ENCODE measurements at places on chromosomes 1 and 21.

DNA sequence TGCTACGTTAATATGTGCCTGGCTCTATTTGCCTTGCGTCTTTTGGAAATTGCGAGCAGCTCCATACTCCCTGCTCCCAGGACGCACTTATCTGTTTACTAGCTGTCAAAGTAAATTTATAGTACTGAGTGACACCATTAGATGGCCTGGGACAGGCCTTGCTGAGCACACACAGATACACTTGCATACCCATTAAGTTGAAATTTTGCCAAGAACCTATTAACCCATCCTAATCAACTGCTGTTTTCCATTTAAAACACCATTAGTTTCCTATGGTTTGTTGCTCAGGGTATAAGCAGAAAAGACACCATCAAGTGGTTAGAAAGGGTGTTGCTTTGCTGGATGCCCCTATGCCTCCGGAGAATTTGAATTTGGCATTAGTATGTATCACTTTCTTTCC, 187.3 kb downstream of the SLC44A5 start:
- peak; percentile 1 for DNase-seq

GRCh38 chr1:21750841-21751240, 32.1 kb downstream of the USP48 start:
- DNase-seq, result no peak

GRCh38 chr1:109046671-109047070, 4.8 kb upstream of the WDR47 start:
- DNase-seq, result peak; percentile 2

GRCh38 chr1:23393706-23394105, 24.1 kb upstream of the ZNF436 start:
- DNase-seq, result no peak

- DNase-seq, result no peak
Measured at GRCh38 chr1:40785446-40785845, 1.9 kb downstream of the KCNQ4 start.

GRCh38 chr1:67771749-67772148, 61.5 kb downstream of the GNG12 start:
- no peak for DNase-seq

DNA sequence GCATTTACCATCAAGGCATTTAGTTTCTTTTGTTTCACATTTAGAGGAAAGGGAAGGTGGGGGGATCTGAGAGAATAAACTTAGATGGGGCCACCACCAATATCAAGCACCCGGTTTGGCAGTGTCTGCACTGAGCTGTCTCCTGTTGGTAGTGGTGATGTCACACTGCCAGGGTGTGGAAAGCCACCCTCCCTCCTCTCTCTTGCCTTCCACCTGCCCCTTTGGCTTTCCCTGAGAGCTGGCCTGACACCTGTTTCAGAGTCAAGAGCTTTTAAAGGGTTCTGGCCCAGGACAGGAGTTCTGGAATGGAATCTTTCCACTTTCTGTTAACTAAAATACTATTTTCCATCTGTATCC, 13.4 kb downstream of the ATF3 start:
- DNase-seq, result no peak

DNA sequence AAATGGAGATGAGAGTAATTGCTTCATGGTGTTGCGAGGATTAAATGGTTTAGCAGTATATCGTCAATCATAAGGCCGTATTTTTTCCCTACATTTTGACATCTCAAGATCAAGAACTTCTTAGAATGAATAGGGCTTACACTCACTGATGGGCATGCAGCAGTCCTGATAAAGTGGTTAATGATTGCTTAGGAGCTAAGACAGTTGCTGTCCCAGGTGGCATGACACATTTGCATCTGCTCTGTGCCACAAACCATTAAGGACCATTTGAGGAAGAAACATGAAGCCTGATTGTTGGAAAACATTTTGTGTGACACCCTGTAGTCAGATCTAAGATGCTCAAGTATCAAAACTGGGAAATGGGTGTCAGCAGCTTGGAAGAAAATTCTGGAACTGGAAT, 81.0 kb upstream of the SGIP1 start:
- no peak for DNase-seq

GRCh38 chr1:221268295-221268694, 389.1 kb downstream of the HLX start:
- no peak for DNase-seq

DNA sequence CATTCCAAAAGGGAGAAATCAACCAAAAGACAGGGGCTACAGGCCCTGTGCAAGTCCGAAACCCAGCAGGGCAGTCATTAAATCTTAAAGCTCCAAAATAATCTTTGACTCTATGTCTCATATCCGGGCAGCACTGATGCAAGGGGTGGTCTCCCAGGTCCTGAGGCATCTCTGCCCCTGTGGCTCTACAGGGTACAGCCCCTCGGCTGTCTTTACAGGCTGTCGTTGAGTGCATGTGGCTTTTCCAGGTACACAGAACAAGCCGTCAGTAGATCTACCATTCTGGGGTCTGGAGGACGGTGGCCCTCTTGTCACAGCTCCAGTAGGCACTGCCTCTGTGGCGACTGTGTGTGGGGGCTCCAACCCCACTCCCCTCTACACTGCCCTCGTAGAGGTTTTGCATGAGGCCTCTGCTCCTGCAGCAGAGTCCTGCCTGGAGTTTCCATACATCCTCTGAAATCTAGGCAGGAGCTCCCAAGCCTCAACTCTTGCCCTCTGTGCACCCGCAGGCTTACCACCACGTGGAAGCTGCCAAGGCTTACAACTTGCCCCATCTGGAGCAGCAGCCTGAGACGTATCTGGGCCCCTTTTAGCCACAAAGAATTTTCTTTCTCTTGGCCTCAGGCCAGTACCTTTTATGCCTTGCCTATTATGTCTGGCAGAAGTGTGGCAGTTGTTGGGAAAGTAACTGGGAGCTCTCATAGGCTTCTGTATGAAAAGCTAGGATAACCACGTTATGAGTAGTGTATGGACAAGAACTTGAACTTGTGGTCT, 52.5 kb downstream of the POU2F1 start:
- DNase-seq, result no peak

DNA sequence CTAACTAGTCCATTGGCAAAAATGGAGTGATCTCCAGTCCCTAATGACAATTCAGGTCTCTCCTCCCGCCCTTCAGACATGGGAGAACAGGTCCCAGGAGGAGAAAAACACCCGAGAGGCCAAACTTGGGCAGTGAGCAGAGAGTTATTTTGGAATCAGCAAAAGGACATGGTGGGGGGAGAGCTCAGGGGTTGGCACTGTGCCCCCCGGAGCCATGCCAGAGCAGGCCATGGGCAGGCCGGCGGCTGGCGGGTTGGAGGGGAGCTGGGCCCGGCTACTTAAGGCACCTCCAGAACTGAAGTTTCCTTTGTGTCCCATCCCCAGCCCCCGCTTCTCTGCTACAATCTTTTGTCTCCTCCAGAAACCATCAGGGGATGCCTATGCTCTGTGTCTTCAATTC, 7.1 kb downstream of the LGR6 start:
- no peak for DNase-seq

GRCh38 chr21:20631633-20632032, 366.6 kb upstream of the NCAM2 start:
- no peak for DNase-seq

DNA sequence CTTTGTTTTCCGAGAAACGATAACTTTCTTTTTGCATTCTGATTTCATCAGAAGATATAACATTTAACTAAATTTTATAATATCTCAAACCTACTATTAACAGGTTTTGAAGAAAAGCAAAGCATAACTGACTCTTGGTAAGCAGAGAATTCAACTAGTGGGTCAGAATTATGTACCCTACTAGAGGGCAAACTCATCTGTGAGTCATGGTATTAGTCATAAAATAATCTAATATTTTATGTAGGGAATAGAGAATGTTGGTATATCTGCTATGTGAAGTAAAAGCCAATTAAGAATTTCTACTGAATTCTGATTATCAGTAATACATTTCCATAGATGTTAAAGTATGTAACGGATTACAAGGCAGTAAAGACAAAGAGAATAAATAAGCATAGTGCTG, 56.8 kb downstream of the USP1 start:
- no peak for DNase-seq

GRCh38 chr1:43327549-43328292, 9.9 kb upstream of the MPL start:
- DNase-seq, result no peak

GRCh38 chr1:213327017-213327667, 276.1 kb downstream of the RPS6KC1 start:
- DNase-seq, result no peak

DNA sequence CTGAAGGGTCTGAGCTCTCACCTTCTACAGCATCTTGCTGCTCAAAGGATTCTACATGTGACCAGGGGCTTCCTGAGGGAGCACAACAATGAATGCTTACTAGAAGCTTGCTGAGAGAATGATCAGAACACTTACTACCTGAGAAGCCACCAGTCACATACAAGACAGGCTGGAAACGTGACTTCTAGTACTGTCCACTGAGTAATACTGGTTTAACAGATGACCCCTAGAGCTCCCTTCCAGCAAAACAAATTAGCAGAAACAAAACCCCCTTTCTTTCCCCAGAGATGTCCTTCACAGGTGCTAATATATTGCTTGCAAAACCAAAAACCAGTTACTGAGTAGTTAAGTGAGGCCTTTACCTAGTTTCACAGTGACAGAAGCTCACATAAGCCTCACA, 2.1 kb downstream of the TAF5L start:
- no peak for DNase-seq

DNA sequence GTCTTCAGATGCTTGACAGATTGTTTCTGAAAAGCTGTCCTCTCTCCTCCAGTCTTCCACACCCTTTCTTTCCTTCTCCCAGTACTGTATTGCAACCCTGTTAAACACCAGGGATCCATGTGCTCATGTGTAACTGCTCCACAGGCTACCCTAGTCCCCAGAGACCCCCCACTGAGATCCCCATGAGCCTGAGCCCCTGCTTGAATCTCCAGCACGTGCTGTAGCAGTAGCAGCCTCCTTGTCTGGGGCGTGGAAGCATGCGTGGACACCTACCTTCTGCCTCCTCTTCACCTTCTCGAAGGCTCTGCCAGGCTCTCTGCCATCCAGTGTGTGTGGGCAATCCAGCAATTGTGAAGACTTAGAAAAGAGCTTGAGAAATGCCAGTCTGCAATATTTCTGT, 25.2 kb downstream of the GPR137B start:
- no peak for DNase-seq

DNA sequence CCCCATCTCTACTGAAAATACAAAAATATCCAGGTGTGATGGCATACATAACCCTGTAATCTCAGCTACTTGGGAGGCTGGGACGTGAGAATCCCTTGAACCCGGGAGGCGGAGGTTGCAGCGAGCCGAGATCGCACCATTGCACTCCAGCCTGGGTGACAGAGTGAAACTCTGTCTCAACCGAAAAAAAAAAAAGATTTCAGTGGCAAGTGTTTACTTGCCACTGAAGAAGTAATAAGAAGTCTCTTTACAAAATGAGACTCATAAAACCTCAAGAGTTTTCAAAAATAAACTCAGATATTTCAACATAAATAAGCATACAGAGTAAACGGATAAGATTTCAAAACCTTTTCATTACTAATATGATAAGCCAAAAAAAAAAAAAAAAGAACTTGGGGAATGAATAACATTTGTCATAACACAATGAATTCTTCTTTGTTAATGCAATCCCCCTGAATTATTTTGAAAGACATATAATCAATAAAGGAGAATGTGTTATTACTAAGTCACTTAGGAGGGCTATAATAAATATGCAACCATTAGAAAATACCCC, 34.2 kb upstream of the EXO1 start:
- no peak for DNase-seq

DNA sequence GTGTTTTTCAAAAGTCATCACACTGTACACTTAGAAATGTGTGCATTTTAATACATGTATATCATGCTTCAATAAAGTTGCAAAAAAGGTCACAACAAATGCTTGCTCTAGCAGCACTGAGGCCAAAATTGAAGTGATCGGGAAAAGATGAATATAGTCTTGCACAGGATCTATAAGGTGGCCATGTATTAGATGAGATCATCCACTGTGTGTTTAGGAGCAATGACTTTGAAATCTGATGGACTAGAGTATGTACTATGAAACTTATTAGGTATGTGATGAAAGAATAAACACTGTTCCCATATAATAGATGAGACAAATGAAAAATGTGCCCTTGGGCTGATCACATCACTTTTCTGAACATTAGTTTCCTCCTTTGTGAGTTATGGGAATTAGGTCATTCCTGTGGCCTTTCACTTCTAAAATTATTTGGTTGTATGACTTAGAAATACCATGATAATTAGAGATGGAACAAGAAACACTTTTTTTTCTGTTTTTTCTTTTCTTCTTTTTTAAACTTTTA, 984.6 kb downstream of the ADGRL2 start:
- DNase-seq, result no peak

GRCh38 chr1:212595787-212596714, 12.5 kb upstream of the ATF3 start:
- peak; percentile 8 for DNase-seq

DNA sequence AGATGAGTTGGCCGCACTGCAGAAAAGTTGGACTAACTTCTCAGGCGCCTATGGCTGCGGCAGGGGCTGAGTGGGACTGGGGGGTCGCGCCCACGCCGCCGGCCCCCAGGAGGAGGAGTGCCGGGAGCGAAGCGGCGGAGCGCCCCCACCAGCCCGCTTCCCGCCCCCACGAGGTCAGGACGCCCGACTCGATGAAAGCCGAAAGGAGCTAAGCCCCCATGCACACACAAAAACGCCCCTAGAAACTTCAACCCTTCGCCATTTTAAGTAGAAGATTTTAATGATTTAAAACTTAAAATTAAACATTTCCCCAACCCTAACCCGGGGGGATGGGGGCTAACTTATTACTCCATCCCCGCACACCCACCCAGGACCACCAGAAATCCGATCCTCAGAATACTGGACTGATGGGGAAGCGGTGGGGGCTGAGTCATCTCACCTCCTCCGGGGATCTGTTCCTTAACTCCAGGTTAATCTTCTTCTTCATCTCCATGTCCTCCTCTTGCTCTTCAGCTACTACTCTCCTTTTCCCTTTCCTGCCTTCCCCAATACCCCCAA, 539 bp downstream of the ANP32E start:
- DNase-seq, result no peak

DNA sequence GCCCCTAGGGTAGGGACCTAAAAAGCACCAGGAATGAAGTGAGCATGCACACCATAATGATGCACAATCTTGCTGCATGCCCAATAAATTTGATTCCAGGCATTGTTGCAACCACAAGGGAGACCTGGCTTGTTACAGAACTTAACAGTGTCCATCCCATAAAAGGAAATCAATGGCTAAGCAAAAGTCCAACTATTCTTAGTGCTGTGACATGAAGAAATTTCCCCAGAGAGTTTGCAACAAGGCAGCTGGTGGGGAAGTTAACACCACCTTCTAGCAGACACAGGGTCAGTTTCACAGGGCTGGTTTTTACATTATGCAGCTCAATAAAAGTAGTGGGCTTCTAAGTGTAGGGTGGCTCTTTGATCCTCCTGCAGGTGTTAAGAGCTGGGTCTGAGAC, 221.1 kb downstream of the KCNJ6 start:
- no peak for DNase-seq

DNA sequence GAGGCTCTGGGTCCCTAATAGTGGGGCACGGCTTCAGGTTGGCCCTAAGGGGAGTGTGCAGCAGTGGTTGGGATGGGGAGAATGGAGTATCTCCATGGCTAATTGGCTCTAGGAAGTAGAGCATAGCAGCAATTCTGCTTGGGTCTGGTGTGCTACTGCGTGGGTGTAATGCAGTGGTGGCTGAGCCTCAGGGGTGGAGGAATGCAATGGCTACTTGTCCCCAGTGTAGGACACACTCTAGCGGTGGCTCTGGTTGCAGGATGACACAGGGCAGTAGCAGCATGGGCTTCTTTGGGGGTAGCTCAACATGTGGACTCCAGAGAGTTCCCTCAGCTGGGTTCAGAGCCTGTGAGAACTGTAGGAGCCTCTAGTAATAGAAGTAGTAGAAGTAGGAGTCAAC, 91.2 kb upstream of the FAM78B start:
- DNase-seq, result no peak
